ENCODE measurements at places on chromosomes 1 and 21. TPM values are rescaled to one million over a fixed set of nuclear protein-coding genes. Genes with fewer than 3 reads are reported as not detected.
A peak's percentile ranks its signal among the peaks of the same experiment; 100 is the strongest.

DNA sequence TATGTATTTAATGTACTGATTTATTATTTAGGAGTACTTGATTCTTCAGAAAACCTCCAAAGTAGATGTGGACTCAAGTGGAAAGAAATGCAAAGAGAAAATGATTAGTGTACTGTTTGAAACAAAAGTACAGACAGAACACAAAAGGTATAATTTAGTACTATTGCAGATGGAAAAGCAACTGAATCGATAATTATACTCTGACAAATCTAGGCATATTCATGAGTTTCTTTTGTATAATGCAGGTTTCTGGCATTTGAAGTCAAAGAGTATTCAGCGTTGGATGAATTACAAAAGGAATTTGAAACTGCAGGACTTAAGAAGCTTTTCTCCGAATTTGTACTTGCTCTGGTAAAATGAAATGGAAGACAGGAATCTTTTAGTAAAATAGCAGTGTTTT is 12.5 kb downstream of the RWDD3 start:
- no peak for DNase-seq

DNA sequence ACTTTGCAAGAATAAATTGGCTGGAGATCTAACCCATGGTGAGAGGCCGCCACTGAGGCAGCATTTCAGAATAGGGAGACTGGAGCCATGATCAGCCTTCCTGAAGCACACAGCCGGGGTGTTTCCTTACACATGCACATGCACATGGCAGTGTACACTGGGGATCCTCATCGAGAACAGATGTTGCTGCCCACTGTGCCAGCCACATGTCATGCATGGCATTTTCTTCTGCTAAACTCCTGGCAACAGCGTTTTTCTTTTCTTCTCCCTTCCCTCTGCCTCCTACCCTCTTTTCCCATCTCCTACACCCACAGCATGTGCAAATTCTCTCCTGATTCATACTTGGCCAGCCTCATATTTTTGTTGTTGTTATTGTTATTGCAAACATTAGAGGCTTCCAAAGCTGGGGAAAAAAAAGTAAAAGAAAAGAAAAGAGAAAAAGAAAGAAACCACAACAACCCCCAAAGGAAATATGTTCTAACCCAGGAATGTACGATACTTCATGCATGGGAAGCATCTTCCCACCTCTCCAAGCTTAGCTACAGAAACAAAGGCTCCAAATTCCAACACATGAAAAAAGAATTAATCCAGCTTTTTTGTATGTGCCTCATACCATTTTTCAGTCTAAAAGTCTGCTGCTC is 344.0 kb downstream of the ASTN1 start:
- no peak for DNase-seq

GRCh38 chr1:200374569-200375295 is 35.1 kb downstream of the ZNF281 start:
- DNase-seq: no peak

GRCh38 chr1:20546637-20547036 is 5.7 kb upstream of the FAM43B start:
- DNase-seq: no peak

- no peak for DNase-seq
These were observed 93.7 kb downstream of the MIS18A start for GRCh38 chr21:32185103-32185502.

- DNase-seq: no peak
These were observed 577.4 kb downstream of the PTBP2 start for GRCh38 chr1:97298966-97299365.

DNA sequence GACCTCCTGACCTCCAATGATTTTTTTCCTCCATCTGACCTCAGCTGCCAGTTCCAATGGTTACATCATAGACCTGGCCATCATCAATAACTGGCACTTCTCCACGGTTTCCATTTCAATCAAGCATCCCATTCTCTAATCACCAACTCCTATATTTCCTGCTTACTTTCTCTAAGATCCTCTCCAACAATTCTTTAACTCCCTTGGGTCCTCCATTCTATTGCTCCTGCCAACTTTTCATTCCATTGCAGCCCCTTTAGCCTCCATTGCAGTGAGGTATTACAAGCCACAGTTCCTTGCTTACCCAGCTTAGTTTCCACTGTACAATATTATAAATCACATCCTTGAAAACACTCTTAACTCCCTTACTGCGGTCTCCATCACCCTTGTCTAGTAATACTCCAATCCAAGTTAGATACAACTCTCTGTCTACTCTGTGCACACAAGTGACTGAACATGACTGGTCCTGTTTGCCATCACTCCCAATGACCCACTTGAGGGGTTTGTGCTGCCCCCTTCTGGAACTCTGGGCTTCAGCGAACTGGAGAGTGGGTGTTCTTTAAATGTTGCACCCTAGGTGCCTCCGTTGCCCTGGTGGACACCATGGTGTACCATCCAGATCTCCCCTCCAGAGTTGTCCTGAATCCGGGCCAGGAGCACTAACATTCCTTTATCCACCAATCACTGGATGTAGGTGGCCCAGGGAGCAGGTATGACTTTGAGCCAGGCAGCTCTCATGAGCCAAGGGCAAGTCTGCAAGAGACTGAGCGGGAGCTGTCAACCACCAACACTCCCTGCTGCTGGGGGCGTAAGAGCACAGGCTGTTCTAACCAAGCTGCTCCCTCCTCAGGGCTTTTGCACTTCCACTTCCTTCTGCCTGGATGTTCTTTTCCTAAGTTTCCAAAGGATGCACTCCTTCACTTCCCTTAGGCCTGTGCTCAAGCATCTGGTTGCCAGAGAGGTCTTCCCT is 3.7 kb upstream of the FNDC7 start:
- DNase-seq: peak; percentile 74

GRCh38 chr1:207838156-207839082 is 72.5 kb downstream of the CD34 start:
- no peak for DNase-seq

DNA sequence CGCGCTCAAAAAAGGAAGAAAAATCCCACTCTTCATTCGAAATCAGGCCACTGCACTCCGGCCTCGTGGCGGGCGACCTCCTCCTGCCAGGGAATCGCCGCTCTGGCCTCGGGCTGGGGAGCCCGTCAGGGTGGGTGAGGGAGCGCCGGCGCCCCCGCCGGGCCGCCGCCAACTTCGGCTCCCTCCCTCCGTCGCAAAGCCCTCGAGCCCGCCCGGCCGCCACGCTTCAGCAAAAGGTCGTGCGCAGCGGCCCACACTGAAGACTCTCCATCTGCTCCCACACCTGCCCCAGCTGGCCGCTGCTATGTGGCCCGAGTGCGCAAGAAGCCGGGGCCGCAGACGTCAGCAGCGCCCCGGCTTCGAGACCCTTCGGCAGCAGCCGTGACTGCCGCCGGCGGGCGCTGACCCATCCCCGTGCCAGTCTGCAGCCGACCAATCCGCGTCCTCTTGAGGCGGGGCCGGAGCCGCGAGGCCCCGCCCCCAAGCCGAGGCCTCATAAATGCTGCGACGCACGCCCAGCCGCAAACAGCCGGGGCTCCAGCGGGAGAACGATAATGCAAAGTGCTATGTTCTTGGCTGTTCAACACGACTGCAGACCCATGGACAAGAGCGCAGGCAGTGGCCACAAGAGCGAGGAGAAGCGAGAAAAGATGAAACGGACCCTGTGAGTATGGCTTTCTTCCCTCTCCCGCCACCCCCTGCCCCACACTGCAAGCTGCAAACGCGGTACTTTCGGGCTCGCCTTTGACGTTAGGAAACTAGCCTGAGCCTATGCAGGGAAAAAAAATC is at the start of gene RGS2:
RGS2 (plus strand) TSS at position 522 of the 789 bp plus-strand sequence; CDS start at position 555, 33 bp downstream.
- peak; percentile 86 for DNase-seq

GRCh38 chr1:186512698-186513457 is 52.0 kb upstream of the PDC start:
- no peak for DNase-seq

The SLC44A3 gene
- total RNA-seq: 17.7 TPM

The OR2L13 gene
- total RNA-seq: not detected

The GREM2 gene
- 0.08 TPM for total RNA-seq

The ROR1 gene
- total RNA-seq: 2.8 TPM

The TMEM200B gene
- total RNA-seq: not detected

The NBPF20 gene
- total RNA-seq: 2.8 TPM

The FDPS gene
- total RNA-seq: 212 TPM

The NUP210L gene
- not detected for total RNA-seq

The CELA2B gene
- not detected for total RNA-seq

The COL8A2 gene
- total RNA-seq: not detected

The ST6GALNAC5 gene
- 2.1 TPM for total RNA-seq
